ENCODE measurements at places on chromosomes 4 and X.
A peak's percentile ranks its signal among the peaks of the same experiment; 100 is the strongest.

DNA sequence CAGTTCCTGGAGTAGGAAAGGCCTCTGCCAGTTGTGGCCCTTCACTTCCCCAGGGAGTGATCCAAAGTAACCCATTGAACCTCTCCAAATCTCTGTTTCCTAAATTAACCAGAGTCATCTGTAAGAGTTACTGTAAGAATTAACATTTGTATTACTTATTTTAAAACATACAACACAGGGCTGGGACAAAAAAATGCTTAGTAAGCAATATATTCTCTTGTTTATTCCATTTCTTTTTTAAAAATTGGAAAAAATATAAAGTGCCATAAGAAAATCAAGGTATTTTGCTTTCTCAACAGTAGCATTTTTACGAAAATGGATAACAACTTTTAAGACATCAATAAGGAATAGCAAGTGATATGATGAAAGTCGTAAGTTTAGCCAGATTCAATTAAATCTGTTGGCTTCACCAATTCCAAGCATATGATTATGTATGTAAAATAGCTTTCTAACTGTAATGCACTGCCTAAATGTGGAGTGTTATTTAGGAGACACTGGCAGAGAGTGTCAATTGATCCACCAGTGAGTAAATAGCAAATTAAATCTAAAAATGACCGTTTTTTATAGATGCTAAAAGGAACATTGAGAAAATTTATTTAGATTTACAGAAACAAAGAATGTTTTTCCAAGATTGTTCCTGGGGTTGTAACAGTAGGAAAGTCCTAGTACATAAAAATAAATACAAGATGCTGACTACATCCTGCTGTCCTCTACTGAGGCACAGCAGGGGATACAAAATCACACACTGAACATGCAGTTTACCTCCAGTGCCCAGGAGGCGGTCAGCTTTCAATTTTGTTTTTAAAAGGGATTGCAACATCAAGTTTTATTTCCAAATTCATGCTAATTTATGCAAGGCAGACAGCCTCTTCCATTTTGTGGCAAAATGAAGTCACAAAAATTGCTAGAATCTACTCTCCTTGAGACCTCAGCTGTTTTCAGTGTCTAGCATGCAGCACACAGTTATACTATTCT lies 53.7 kb downstream of the GPM6A start:
- no peak for DNase-seq

GRCh38 chr4:151716324-151716723 lies 44.5 kb downstream of the GATB start:
- no peak for DNase-seq

- DNase-seq, result no peak
Observed at GRCh38 chrX:9785254-9785943, 830 bp upstream of the SHROOM2 start.

GRCh38 chr4:82818664-82819662 lies 20.4 kb upstream of the SCD5 start:
- no peak for DNase-seq

- no peak for DNase-seq
Observed at GRCh38 chr4:157727163-157727562, 445.7 kb downstream of the GASK1B start.

DNA sequence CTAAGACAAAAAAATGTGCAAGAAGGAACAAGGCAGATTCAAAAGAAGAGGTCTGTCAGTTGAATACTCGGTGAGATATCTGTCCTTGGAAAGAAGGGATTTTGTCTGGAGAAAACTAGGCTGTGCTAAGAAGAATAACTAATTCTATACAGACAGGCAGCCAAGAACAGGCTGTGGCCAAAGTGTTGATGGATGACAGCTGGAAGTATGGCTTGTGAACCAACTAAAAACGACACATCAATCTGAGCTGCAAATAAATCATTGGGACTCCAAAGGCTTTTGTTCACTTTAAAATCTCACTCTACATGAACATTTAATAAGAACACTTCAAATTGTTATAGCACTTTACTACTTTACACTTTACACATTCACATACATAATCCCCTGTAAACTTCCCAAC lies 70.5 kb upstream of the IGSF1 start:
- no peak for DNase-seq

GRCh38 chr4:5996641-5997040 lies 21.6 kb downstream of the C4orf50 start:
- no peak for DNase-seq

DNA sequence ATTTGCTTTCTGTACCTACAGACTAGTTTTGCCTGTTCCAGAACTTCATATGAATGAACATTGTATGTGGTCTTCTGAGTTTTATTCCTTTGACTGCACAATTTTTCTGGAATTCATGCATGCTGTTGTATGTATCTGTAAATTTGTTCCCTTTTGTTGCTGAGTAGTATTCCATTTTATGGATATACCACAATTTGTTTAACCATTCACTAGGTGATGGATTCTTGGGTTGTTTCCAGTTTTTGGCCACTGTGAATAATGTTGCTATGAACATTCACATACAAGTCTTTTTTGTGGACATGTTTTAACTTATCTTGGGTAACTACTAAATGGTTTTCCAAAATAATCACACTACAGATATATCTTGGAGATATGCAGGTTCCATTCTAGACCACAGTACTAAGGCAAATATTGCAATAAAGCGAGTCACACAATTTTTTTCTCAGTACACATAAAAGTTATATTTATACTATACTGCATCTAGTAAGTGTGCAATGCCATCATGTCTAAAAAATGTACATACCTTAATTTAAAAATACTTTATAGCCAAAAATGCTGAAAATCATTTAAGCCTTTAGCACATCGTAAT lies 58.7 kb downstream of the TSPAN5 start:
- no peak for DNase-seq

GRCh38 chrX:8714164-8714563 lies 17.8 kb downstream of the ANOS1 start:
- DNase-seq, result no peak

GRCh38 chr4:86991994-86992393 lies 57.2 kb downstream of the AFF1 start:
- DNase-seq, result no peak

DNA sequence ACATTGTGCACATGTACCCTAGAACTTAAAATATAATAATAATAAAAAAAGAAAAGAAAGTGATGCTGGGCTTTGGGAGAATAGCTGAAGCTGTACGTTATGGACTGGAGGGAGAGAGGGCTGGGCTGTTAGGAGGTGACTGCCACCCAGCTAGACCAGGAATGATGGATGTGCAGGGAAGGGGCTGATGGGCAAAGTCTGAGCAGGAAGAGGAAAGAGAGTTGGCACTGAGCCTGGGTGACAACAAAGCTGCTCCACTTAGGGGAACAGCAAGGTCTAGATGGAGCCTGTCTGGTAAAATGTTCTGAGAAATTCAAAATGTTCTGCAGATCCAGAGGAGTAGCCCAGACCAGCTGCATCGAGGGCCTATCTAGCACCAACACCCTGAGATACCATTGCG lies 32.3 kb downstream of the MED28 start:
- no peak for DNase-seq

DNA sequence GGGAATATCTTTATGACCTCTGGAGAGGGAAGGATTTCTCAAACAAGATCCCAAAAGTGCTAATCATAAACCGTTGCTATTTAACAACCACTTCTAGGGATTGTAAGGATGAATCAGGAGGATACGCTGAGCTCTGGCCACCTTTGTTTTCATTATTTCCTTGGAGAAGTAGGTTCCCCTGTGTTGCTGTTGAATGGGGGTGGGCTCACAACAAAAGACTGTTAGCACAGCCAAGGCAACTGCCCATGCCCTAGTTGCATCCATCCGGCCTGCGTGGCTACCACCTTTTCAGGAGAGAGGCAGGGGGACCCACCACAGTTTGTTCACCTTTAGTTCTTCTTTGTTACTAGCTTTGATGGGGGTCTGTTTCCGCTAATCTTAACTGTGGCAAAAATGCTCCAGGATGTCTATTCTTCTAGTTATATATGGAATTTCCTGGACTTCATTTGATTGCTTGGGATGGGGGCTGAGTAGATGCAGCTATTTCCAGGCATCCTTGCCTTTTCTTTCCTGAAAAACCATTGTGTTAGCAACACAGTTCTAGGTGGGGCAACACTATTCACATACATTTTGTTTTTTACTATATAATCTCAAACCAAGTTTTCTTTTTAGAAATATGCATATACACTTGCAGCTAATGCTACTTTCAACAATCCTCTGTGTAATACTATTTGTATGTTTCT lies 95.4 kb downstream of the KDR start:
- DNase-seq, result no peak

GRCh38 chr4:27846951-27847350 lies 986.3 kb downstream of the STIM2 start:
- DNase-seq, result no peak

GRCh38 chrX:151151665-151152267 lies 24.6 kb upstream of the GPR50 start:
- DNase-seq, result peak; percentile 26

DNA sequence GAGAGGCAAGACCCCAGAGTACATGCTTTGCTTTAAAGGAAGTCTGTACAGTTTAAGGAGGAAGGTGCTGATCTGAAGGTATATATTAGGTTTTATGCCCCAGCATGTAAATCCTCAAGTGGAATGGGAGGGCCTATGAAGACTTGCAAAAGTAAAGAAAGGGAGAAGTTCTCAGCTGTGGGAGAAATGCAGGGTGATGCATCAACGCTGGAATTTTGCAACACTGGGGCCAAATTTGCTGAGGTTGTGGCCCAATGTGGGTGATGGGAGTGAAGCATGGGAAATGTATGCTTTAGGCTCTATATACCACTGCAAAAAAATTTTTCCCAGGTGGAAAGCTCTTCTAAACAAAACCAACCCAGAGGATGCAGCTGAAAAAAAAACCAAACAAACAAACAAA lies 33.8 kb upstream of the GPR174 start:
- no peak for DNase-seq

DNA sequence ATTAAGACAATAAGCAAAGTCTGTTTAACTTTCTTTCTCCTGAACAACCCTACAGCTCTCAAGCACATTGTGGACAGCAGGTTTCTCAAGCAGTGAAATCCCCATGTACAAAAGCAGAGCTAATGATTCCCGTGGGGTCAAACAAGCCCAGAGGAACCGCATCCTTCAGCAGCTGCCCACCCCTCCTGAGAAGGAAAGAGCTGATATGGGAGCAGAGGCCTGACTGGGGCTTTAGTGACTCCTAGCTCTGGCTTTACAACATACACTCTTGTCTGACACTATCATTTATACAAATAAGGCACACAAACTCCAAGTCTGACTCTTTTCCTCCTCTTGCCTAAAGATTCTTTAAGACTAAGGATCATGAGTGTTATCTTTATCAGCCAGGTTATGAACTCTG lies 32.8 kb downstream of the HDAC8 start:
- no peak for DNase-seq

DNA sequence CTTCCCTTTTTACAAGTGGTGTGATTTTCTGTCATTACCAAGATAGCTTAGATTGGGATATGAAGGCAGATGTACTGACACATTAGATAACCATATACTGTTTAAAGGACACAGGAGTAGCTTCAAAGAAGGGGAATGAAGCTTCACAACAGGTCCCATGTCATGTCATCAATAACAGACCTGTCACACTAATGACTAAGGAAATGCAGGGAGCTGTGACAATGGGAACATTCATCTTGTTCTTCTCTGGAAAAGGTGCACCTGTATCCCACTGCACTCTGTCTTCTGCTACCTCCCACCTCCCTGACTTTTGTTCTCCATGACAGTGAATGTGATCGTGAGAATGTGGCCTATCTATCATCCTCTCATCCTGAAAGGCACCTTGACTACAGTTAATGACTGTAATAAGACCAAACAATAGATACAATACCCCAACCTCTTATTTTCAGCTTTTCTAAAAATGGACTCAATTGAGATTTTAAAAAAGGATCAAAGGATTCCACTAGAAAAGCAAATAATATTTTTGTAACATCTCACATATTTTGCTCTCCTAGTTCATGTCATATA lies 472.5 kb downstream of the STPG2 start:
- DNase-seq, result no peak

GRCh38 chr4:13766761-13767540 lies 139.4 kb upstream of the BOD1L1 start:
- no peak for DNase-seq

GRCh38 chrX:40175511-40176350 lies 78.0 kb upstream of the BCOR start:
- DNase-seq, result peak; percentile 53

GRCh38 chr4:126958482-126958881 lies 674.3 kb upstream of the INTU start:
- no peak for DNase-seq

- no peak for DNase-seq
Observed at GRCh38 chr4:164571593-164572390, 182.1 kb upstream of the SMIM31 start.

GRCh38 chr4:86307432-86307831 lies 52.4 kb downstream of the MAPK10 start:
- no peak for DNase-seq

DNA sequence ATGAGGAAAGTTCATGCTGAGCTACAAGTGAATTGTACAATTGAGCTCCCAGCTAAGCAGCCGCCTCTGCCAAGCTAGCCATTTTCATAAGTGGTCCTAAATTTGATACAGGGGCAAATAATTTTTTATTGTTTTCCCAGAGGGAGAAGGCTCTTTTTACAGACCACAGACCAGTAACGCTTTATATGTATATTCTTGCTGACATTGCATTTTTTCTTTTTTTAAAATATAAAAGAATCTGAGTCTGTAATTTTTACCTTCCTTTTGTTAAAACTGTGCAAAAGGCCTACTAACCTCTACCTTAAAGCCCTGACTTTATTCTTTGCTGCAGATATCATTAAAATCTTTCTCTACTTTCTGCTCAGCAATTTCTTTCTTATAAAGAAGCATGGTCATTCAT lies 501.2 kb upstream of the INTU start:
- DNase-seq, result no peak

DNA sequence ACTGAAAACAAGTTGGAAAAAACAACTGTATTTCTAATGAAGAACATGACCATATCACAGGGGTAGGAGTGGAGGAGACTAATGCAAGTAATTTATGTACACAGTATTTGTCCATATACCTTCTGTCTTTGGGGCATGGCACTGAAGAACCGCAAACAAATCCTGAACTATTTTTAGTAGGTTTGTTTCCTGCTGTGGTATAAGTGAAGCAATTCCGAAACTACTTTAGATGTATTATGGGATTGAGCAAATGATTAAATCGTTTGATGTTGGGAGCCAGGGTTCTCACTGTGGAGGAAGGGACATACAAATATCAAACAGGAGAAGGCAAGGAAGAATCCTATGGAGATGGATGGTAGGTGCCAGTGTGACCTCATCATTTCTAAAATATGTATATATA lies 18.9 kb upstream of the SH3KBP1 start:
- no peak for DNase-seq

- no peak for DNase-seq
Observed at GRCh38 chrX:30489323-30489722, 88.2 kb downstream of the TASL start.
